Fibroblast of upper back skin (primary cell): ENCODE measurements at places on chromosomes 11 and 22.

DNA sequence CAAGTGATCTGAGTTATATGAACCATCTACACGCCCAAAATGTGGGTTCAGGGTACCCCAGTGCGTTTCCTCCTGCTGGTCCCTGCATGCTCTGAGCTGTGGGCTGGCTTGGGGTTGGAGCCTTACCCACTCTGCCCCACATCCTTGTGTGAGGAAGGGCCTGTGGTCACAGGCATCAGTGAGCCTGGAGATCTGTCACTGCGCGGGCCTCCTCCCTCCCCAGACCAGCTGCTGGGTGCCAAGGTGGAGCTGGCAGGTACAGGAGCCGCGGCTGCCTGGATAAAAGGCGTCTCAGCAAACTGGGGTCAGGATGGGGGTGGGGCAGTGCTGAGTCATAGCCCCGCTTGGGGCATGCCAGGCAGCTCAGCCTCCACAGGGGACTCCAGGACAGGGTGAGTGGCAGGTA is 17.9 kb downstream of the GNAZ start:
- DNase-seq = no peak

- DNase-seq = no peak
These were observed 219.8 kb downstream of the ETS1 start for GRCh38 chr11:128367573-128367972.

GRCh38 chr11:10267821-10268220 is 26.2 kb downstream of the SBF2 start:
- DNase-seq = peak; percentile 48

GRCh38 chr11:73387594-73388264 is 11.5 kb downstream of the RELT start:
- no peak for DNase-seq

DNA sequence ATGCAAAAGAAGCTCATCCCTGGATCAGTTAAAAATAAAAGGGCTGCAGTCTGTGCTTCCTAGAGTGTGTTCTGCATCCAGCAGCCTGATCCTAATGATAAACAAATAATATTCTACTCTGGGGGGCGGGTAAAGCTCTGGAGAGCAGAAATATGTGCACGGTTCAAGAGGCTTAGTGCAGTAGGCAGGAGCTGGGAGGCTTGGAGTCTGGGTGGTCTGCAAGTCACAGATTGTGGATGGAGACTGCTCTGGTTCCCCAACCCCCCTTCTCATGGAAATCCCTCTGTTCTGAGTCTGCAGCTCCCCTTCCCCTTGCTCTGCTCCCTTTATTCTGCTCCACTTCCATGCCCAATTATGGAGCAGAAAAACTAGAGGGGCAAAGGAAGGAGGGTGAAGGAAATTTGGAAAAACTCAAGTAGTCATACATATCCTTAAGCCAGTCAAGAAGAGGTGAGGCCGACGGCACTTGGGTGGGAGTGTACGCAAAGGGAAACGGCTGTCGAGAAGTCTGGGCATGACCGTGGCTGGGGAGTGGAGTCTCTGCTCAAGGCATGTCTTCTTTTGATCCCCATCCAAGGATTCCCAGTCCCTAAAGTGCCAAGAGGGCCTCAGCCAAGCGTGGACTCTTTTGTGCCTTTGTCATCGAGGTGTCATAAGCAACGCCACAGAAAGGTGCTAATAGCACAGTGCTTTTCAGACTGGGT is 16.3 kb upstream of the CLMP start:
- peak; percentile 59 for DNase-seq
